NCI-H2029 treated with DMSO at 0.1 percent for 48 hours (cell line): ENCODE measurements at places on chromosomes 1 and 21.
A peak's percentile ranks its signal among the peaks of the same experiment; 100 is the strongest.

DNA sequence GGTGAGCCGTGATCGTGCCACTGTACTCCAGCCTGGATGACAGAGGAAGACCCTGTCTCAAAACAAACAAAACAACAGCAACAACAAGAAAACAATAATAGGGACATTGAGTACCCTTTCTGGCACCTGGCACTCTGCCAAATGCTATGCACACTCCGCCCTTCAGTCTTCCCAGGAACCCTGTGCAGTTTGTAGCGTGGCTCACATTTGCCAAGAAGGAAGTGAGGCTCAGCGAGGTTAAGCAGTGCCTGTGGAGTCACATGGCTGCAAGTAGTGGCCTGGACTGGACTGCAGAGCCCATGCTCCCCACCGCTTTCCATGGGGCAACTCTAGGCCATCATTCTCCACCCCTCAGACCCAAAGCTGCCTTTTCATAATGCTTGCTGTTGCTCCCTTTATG, 5.3 kb upstream of the EVA1B start:
- no peak for DNase-seq

DNA sequence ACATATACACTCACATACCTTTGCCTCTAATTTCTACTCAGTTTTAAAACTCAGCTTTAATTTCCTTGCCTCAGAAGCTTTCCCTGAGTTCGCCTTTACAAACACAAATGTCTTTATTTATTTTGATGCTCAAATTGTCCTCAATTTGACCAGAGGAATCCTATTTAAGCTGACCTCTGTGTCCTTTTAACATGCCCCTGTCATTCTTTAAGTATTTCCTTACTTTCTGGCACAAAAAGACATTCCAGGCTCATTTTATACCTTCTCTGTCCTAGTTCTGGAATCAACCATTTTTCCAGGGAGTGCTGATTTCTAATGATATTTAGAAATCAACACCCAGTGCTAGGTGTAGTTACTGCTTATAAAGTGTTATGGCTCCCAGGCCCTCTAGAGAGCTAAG, 82.5 kb downstream of the OSBPL9 start:
- DNase-seq: no peak

DNA sequence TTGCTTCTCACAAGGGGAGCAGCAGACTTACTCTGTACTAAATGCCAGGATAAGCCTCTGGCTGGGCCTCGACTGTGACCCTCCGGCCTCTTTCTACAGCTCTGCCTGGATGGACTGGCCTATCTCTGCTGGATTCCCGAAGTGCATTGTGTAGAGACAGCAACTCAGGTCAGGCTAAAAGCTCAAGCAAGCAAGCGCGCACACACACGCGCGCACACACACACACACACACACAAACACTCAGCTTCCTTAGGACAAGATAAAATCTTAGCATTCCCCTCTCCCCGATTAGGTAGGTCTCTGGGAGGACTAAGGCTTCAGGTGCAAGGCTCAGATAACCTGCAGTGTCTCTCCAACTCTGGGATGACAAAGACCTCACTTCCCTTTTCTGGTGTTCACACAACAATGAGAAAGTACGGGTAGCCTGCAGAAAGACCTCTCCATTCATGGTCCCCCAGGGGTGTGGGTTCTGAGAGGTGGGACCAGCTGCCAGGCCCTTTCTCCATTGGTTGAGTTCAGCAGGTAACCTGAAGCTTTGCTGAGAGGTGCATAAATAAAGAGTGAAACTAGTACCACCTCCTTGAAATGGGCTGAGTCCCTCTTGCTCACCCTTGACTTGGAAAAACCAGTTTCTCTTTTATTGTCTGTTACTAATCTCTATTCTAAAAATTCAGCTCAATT, 155.1 kb upstream of the CAMK1G start:
- DNase-seq: no peak

DNA sequence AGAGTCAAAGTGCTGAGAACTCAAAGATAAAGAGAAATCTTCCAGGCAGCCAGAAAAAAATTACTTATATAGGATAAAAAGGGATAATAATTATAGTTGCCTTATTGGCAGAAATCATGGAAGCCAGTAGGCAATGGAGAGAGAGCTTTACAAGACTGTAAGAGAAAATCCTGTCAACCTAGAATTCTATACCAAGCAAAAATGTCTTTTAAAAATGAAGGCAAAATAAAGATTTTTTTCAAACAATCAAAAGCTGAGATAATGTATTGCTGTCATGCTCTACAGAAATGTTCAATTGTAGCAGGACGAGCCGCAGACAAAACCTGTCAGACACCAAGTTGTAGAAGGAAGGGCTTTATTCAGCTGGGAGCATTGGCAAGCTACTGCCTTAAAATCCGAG, 26.8 kb upstream of the RAB4A start:
- DNase-seq: no peak

DNA sequence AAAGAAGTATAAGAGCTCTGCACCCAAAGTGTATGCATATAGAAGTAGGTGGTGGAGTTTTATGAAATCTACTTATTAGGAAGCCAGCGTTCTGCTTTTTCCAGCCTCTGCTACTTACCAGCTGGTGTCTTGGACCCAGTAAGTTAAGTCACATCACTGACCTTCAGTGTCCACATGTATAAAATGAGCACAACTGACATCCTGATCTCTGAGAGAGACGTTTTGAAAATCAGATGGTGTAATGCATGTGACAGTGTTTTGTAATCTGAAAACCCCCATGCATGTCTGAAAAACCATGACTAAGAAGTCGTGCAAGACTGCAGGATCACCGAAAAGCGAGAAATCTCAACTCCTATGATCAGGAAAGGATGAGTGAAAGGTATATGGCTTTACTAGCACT, 2.0 kb downstream of the CR1 start:
- no peak for DNase-seq

GRCh38 chr1:233440951-233441401, 113.5 kb downstream of the MAP3K21 start:
- peak; percentile 43 for DNase-seq

GRCh38 chr1:75293270-75293669, 159.1 kb downstream of the LHX8 start:
- DNase-seq: no peak

- DNase-seq: no peak
Observed at GRCh38 chr21:30234050-30234449, 18.2 kb upstream of the CLDN8 start.

DNA sequence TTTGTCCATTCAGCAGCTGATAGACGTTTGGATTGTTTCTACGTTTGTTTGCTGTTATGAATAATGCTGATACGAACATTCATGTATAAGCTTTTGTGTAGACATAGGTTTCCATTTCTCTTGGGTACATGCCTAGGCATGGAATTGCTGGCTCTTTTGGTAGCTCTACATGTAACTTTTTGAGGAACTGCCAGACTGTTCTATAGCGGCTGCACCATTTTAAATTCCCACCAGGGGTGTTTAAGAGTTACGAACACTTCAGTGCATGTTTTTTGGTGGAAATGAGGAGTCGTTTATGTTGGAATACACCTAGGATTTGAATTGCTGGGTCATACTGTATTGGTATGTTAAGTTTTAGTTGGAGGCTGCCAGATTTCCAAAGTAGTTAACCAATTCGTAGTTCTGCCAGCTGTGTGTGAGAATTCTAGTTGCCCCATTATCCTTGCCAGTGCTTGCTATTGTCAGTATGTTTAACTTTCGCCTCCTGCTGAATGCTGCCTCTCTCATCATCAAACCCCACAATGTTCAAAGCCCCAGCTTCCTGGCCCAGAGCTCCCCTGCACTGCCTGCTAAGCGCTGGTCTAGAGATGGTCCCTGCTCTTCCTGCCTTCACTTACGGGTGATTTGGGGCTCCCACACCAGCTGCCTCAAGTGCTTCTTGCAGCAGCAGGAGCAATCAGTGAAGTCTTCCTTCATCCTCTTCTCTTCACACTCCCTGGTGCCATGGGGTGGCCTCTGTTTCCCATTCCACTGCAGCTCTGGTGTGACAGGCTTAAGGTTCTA, 81.0 kb downstream of the MAN1C1 start:
- no peak for DNase-seq

DNA sequence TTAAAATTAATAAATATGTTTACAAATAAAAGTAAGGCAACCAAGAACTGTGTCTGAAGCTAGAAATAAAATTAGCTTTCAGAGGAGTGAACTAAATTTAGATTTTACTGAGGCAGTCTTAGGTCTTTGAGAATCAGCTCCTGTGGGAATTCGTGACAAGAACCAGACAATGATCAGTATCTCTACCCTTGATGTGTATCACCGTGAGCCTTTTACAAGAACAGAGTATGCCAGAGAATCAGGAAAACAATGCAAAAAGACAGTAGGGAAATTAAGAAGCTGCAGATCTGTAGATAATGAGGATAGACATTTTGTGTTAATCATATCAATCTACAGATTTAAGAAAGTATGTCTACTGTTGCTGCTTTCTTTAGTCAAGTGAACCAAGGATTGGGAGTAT, 351.0 kb downstream of the COL11A1 start:
- DNase-seq: no peak
